ENCODE measurements at places on chromosomes 12 and 14. TPM values are rescaled to one million over a fixed set of nuclear protein-coding genes. Genes with fewer than 3 reads are reported as not detected.

Gene TTC8
- total RNA-seq: 40.4 TPM

Gene POTEG
- not detected for total RNA-seq

Gene TSPAN8
- total RNA-seq: 0.65 TPM

Gene TAS2R7
- not detected for total RNA-seq

Gene KIF5A
- under 0.01 TPM for total RNA-seq

Gene NINJ2
- total RNA-seq: 5.6 TPM

Gene ZNF385A
- 2.9 TPM for total RNA-seq
